ENCODE measurements at places on chromosomes 1 and 21.

DNA sequence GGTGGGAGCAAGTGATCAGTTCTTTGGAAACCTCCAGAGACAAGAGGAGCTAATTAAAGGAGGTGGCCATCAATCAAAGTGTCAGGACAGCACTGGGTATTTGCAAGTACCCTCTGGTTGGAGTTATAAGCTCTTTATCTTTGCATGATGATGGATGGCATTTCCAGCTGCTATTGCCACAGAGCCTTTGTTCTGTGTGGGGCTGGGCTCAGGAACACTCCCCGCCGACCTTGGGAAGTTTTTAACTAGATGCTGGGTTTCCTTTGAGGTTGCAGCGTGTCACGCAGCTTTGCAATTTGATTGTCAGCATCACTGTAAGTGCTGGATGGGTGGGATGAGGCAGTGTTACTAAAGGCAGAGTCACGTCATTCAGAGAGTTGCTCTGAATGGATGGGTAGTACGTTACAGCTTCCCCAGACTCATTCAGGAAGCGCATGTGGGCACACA, 68.9 kb downstream of the CNIH3 start:
- no peak for DNase-seq

DNA sequence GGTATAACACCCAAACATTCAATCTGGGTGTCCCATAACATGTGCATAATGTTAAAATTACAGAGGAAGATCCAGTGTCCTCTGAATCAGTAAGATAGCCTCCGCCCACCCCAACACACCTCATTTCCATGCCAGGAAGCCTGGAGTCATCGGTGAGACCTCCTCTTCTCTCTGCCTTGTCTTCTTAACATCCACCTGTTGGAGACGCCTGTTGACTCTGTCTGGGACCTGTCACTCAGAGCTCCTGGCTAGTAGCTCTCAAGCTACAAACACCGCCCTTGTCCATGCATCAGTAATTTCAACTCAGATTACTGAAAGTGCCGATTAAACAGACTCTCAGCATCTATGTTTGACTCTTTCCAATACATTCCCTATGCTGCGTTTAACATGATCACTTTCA, 27.4 kb downstream of the KCNJ15 start:
- DNase-seq: no peak

- DNase-seq: no peak
These were observed 355 bp downstream of the SHISAL2A start for GRCh38 chr1:52633291-52633754.

DNA sequence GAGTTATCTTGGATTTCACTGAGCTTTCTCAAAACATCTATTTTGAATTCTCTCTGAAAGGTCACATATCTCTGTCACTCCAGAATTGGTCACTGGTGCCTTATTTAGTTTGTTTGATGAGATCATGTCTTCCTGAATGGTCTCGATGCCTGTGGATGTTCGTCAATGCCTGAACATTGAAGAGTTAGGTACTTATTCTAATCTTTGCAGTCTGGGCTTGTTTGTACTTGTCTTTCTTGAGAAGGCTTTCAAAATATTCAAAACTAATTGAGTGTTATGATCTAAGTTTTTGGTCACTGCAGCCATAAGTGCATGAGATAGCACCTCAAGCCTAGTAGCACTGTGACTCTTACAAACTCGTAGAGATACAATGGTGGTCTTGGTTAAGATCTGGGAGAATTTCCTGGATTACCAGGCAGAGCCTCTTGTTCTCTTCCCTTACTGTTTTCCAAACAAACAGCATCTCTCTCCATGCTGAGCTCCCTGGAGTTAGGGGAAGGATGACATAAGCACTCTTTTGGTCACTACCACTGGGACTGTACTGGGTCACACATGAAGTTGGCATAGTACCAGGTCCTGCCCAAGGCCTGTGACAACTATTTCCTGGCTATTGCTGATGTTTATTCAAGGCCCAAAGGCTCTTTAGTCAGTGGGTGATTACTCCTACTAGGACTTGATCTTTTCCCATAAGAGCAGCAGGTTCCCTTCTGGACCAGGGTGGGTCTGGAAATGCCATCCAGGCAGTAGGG, 25.6 kb downstream of the SLC22A15 start:
- no peak for DNase-seq

- DNase-seq: no peak
These were observed 67.5 kb upstream of the CD1D start for GRCh38 chr1:158112994-158113758.

DNA sequence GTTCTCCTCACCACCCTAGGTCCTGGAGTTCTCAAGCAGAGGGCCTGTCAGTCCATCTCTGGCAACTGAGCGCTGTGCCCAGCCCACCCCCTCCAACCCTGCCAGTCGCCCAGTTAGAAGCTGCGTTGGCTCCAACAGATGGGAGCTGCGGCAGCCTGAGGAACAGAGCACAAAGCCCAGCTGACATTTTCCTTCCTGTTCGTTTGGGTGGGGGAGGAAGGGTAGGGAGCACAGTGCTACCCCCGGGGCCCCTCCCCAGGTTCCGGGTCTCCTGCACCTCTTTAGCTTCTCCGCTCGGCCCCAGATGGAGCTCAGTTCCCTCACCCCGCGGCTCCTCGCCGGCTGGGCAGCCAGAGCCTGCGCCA, 1.4 kb downstream of the LRRN2 start:
- no peak for DNase-seq

DNA sequence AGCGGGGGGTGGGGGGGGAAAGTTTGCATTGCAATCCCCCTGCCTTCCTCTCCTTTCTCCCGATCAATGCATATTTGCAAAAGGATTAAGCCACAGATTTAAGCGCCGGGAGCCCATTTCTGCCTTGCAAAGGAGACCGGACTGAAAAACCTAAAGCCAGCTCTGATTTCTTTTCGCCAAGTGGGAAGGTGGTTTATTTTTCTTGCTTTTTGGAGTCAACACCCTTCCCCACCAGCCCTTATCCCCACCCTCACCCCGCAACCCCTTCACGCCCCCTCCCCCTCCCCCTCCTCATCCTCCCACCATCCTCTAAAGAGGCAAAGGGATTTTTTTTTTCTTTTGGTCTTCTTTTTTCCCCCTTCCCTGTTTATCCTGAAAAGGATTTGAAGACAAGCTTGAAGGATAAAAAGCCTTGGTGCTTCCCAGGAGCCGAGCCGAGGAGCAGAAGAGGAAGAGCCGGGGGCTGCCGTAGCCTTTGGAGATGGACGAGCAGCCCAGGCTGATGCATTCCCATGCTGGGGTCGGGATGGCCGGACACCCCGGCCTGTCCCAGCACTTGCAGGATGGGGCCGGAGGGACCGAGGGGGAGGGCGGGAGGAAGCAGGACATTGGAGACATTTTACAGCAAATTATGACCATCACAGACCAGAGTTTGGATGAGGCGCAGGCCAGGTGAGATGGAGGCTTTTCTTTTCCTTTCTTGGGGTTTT, 513 bp downstream of the PBX1 start:
- DNase-seq: no peak

DNA sequence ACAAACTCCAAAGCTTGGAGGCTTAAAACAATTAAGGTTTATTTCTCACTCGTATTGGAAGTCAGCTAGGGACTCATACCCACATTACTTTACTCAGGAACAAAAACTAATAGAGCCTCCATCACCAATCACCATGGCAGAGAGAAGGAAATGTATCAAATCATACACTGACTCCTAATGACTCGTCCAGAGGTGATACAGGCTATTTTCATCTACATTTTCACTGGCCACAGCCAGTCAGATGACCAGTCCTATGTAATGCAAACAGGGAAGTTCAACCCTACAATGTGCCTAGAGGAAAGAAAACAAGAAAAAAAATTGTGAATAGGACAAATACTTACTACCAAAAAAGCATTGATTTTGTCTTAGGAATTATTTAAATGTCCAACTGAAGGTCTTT, 110.3 kb downstream of the SEC16B start:
- no peak for DNase-seq

- DNase-seq: no peak
These were observed 10.2 kb downstream of the ECE1 start for GRCh38 chr1:21280011-21280471.

- DNase-seq: no peak
These were observed 347.2 kb downstream of the PTPRC start for GRCh38 chr1:198986036-198986435.

- no peak for DNase-seq
These were observed 1356.6 kb upstream of the ADGRL2 start for GRCh38 chr1:80444171-80444570.

DNA sequence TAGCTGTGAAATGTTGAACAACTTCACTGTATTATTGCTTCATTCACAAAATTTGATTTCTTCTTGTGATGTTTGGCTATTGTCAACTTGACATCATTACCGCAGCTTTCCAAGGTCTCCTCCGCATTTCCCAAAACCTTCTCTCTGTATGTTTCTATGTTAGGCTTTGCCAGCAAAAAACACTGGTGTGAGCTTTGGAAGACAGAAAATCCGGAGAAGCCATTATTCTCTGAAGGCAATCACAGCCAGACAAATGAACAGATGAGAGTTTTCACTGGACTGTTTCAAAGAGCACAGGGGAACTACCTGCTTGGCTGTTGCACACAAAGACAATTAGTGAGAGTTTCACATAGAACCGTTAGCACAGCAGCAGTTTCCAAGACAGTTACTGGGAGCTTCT, 609.6 kb downstream of the BRINP3 start:
- DNase-seq: no peak

GRCh38 chr21:37292941-37293340, 25.8 kb upstream of the VPS26C start:
- peak; percentile 13 for DNase-seq

- peak; percentile 12 for DNase-seq
These were observed 285.0 kb downstream of the SIPA1L2 start for GRCh38 chr1:232344791-232345399.

DNA sequence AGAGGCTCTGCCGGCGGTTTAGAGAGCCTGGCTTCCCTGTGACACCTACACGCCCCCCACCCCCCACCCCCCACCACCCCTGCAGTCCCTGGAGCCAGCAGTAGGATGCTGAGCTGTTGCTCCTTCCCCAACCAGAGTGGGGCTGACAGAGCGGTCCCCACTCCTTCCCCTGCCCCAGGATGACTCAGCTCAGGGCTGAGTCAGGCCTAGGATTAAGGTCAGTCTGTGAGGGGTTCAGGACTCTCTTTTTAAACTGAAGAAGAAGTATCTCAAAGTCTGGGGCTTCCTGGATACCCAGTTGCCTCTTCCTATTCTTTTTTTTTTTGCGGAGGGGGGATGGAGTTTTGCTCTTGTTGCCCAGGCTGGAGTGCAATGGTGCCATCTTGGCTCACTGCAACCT, 19.1 kb downstream of the DMBX1 start:
- DNase-seq: no peak

GRCh38 chr1:240820816-240821215, 208.9 kb upstream of the GREM2 start:
- no peak for DNase-seq

GRCh38 chr1:2228694-2229036, 546 bp downstream of the SKI start:
- no peak for DNase-seq

DNA sequence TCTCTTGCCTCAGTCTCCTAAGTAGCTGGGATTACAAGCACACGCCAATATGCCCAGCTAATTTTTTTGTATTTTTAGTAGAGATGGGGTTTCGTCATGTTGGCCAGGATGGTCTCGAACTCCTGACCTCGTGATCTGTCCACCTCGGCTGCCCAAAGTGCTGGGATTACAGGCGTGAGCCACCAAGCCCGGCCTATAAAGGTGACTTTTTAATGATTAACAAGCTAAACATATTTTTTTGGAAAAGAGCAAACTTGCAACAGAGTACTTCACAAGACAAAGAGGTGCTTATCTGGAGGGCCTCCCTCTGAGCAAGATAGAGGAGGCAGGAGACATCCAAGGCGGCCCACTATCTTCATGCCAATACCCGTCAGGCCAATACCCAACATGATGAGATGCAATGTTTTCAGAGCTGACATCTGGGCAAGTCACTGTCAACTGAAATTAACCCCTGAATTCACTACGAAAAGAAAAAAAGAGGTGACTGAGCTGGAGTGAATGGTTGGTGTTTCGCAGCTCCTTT, 10.5 kb downstream of the BCAR3 start:
- no peak for DNase-seq

- DNase-seq: no peak
These were observed 997 bp upstream of the PTPN7 start for GRCh38 chr1:202161151-202162046.

DNA sequence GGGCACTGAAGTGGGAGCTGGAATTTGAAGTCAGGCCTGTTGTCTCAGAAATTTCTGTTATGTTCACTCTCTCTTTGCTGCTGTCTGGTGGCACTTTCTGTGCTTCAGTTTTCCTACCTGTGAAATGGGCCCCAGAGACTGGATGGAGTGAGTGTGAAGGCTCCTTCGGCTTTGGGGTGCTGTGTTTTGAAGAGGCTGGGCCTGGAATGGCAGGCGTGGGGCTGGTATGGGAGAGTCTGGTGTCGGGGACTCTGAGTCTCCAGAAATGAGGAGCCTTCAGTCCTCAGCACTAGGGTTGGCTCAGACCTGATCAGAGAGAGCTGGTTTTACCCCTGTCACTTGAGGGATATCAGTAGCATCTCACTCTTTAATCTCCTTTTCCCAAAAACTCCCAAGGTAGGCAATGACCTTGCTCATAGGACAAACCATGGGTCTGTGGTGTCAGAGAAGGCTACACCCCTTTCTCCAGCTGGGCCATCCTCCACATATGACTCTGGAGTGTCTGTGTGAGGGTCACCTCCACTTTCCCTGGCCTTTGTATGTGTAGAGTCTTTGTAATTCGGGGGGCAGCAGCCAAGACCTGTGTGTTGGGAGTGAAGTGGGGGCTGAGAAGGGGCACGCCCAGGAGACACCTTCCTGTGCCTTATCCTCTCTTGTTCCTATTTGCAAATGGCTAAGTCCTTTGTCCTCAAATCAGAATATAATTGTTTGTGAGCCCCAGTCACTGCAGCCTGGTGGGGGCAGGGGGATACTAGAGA, 279.9 kb downstream of the PTPRU start:
- no peak for DNase-seq

DNA sequence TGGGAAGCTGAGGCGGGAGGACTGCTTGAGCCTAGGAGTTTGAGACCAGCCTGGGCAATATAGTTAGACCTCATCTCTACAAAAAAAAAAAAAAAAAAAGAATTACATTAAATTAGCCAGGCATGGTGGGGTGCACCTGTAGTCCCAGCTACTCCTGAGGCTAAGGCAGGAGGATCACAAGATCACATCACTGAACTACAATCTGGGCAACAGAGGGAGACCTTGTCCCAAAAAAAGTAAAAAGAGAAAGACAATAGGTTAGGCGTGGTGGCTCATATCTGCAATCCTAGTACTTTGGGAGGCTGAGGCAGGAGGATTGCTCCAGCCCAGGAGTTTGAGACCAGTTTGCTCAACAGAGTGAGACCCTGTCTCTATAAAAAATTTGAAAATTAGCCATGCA, 130.3 kb downstream of the TIAM1 start:
- DNase-seq: no peak

GRCh38 chr1:195714248-195714647, 894.0 kb downstream of the KCNT2 start:
- no peak for DNase-seq

DNA sequence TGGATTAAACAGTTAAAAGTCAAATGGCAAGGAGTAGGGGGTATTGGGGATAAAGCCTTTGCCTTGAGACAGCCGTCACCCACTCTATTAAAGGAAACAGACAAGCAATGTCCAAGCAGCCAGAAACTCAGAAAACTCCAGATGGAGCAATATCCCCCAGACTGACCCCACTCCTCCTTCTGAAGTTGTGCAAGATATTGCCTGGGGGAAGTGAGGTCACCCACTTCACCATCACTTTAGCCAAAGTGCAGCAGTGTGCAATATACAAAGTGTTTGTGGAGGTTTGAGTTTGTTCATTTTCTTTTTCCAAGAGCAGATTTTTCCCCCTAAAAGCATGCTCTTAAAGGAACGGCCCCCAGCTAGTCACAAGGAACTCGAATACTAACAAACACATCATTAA, 125.1 kb downstream of the ETS2 start:
- DNase-seq: peak; percentile 18
